ENCODE measurements at places on chromosomes 6 and 20.

- DNase-seq, result no peak
Observed at GRCh38 chr6:79065232-79065631, 12.8 kb downstream of the PHIP start.

GRCh38 chr6:157556671-157557430 is 175.9 kb downstream of the ZDHHC14 start:
- DNase-seq, result no peak

DNA sequence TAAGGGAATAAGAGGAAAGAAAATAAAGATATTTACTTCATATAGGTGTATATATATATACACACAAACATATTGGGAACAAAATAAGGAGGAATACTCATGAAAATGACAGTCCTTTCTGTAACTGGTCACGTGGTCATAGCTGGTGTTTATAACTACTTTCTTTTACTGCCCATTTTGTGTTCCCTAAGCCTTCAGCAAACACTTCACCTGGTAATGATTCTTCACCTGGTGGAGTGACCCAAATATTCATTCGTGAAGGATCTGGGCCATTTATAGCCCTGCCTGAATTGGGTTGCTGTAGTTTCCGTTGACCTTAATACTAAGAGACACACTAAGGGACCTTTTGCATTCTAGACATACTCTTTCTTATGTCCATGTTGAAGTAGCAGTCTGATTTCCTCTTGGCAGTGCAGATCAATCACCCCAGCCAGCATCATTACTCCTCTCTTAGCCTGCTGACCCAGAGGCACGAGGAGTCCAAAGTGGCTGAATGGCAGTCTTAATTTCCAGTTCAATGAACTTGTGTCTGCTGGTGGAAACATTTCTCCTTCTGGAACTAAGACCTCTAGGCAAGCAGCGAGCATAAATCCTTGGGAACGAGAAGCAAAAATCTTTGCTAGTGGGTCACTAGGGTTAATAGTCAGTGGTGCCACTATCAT is 39.9 kb upstream of the IYD start:
- DNase-seq, result no peak

DNA sequence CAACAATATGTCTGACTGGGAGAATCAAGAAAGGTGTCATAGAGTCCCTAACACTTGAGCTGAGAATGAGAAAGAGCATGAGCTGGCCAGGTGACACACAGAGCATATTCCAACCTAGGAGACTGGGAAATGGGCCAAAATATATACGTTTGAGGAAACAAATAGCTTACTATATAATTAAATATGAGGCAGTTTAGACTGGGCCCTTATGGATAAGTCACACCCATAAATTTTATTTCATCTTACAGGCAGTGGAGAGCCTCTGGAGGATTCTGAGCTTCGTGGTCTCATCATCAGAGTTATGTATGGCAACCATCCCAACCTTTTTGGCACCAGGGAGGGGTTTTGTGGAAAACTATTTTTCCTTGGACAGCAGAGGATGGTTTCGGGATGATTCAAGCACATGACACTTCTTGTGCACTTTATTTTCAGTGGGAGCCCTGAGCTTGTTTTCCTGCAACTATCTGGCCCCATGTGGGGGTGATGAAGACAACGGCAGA is 12.9 kb upstream of the NQO2 start:
- DNase-seq, result no peak

- DNase-seq, result no peak
Observed at GRCh38 chr20:37991908-37992307, 41.3 kb downstream of the TTI1 start.

- DNase-seq, result no peak
Observed at GRCh38 chr6:13536796-13537526, 37.4 kb upstream of the SIRT5 start.

DNA sequence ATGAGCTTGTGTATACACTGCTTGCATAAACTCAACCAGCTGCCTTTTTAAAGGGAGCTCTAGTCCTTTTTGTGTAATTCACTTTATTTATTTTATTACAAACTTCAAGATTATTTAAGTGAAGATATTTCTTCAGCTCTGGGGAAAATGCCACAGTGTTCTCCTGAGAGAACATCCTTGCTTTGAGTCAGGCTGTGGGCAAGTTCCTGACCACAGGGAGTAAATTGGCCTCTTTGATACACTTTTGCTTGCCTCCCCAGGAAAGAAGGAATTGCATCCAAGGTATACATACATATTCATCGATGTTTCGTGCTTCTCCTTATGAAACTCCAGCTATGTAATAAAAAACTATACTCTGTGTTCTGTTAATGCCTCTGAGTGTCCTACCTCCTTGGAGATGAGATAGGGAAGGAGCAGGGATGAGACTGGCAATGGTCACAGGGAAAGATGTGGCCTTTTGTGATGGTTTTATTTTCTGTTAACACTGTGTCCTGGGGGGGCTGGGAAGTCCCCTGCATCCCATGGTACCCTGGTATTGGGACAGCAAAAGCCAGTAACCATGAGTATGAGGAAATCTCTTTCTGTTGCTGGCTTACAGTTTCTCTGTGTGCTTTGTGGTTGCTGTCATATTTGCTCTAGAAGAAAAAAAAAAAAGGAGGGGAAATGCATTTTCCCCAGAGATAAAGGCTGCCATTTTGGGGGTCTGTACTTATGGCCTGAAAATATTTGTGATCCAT is 15.3 kb downstream of the TNFAIP3 start:
- DNase-seq, result no peak

- DNase-seq, result no peak
Observed at GRCh38 chr6:11210386-11211138, 21.9 kb downstream of the NEDD9 start.

- no peak for DNase-seq
Observed at GRCh38 chr6:135600086-135600702, 102.7 kb upstream of the AHI1 start.

- peak; percentile 50 for DNase-seq
Observed at GRCh38 chr6:125746731-125747588, 2.5 kb upstream of the HEY2 start.

DNA sequence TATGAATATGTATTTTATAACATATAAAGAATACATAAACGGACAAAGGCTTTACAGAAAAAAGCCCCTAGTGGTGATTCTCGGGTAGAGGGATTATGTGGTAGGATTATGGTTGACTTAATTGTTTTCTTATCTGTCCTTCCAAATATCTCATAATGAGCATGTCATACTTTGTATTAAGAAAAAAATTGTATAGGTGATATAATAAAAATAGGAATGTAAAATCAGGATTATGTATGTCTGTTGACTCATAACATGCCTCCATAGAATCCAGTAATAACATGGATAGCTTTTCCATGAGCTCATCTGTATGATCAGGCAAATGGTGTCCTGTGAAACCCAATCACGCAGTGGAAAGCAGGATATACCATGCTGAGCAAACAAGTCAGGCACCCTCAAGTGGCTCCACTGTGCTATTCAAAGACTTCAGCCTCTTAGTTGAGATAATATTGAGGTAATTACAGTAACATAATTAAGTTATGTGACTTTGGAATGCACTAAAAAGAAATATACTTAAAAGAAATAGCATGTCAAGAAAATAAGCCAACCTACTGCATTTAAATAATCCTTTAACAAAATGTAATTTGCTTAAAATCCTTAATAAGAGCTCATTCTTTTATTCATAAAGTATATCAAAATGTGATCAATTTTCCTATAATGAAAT is 39.6 kb upstream of the PRELID3B start:
- no peak for DNase-seq

Data from hippocampal formation (tissue), 2 donors.